MCF 10A (cell line): ENCODE measurements at places on chromosomes 2 and 18. TPM values are rescaled to one million over a fixed set of nuclear protein-coding genes. Genes with fewer than 3 reads are reported as not detected.

Gene RAB17
- 10.6 and 17.2 TPM in 2 replicates for total RNA-seq

Gene GREB1
- total RNA-seq: 1.7 and 2.3 TPM in 2 replicates

Gene OTX1
- total RNA-seq: 1.4 and 2.2 TPM in 2 replicates

Gene G6PC2
- total RNA-seq: not detected in 2 replicates

Gene KCNG2
- not detected in 2 replicates for total RNA-seq

Gene NT5DC4
- not detected in 2 replicates for total RNA-seq

DNA sequence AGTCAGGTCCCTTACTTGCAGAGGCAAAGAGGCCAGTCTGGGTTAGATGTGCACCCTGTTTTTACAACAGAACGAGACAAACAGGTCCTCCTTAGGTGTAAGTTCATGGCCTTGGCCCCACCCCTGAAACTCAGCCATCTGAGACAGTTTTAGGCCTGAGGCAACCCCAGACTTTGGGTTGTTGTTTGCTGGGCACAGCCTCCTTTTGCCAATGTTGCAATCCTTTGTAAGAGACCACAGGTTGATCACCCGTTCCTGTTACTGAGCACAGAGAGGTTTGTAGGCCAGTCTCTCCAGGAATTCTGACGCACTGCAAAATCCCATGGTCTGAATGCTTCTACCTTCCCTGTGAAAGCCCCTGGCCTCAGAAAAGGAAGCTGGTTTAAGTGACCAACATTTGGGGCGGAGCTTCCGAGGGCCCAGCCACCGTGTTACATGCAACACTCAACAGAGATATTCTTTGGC, 15.5 kb upstream of the IL1RN start:
- no peaks in the 10 kb centered on the region for H3K27me3 ChIP-seq
- H3K36me3 ChIP-seq: no peaks in the 10 kb centered on the region
- no peak for DNase-seq
- H3K4me1 ChIP-seq: no peaks in the 10 kb centered on the region

- no peak for DNase-seq
- H3K27me3 ChIP-seq: no peaks in the 10 kb centered on the region
- no peak overlapping the region for H3K27ac ChIP-seq
- peaks cover 15% of the 10 kb centered on the region for H3K4me1 ChIP-seq
- no peak overlapping the region for H3K4me3 ChIP-seq
Observed at GRCh38 chr2:221616561-221616960, 44.5 kb upstream of the EPHA4 start.

DNA sequence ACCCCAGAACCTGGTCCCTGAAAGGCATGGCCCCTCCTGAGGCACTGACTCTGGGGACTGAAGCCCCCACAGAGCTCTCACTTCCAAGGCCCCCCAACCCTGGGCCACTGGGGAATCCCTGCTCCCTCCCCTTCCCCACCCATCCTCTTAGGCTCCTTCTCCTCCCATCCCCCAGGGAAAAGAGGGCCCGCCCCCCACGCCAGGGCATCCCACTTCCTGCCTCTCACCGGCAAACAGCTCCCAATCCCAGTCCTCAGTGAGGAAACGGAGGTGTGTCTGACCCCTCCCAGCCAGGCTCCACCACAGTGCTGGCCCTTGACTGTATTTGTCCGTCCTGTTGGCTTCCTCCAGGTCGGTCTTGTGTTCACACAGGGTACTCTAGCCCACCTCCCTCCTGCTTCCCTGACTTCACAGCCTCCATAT, 35.0 kb upstream of the PTMA start:
- DNase-seq: peak; percentile 83
- H3K27me3 ChIP-seq: no peaks in the 10 kb centered on the region
- H3K36me3 ChIP-seq: no peaks in the 10 kb centered on the region
- H3K27ac ChIP-seq: peak overlapping the region; percentile 69
- H3K4me3 ChIP-seq: no peak overlapping the region

GRCh38 chr18:5527603-5528002, 16.2 kb downstream of the EPB41L3 start:
- no peak overlapping the region for H3K4me3 ChIP-seq
- no peaks in the 10 kb centered on the region for H3K27me3 ChIP-seq
- no peak overlapping the region for H3K27ac ChIP-seq
- H3K36me3 ChIP-seq: no peaks in the 10 kb centered on the region

- no peak overlapping the region for H3K27ac ChIP-seq
- H3K4me3 ChIP-seq: no peak overlapping the region
- H3K27me3 ChIP-seq: peaks cover 11% of the 10 kb centered on the region
- no peaks in the 10 kb centered on the region for H3K36me3 ChIP-seq
Observed at GRCh38 chr2:16218625-16219024, 278.3 kb downstream of the MYCN start.

DNA sequence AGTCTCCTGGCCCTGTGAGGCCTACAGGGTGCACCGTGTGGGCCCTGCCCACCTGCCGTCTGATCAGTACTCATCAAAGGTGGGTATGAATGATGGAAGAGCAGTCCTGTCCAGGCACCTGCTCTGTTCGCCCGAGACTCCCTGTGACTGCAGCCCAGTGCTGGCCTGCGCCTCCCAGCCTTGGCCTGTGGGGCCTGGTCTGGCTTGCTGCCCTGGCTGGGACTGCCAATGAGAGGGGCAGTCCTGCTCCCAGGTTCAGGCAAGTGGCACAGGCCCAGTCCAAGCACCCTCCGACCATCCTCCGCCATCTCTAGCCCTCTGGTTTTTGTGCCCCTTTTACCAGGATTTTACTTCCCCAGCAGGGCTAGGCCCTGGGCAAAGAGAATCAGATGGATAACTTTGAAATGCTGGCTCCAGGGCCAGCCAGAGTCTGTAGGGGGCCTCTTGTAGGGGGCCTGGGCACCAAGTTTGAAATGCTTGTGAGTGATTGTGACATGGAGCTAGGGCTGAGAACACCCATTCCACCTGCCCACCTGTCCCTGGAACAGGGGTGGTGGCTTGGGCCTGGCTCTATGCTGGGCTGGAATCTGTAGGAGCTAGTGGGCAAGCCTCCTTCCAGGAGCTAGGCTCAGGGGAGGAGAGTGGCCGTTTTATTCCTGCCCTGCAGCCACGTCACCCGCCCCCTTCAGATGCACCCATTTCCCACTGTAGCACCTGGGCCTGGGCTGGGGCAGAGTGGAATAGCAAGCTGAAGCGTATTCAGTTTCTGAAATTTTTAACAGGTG, 8.7 kb upstream of the HS6ST1 start:
- no peak for DNase-seq
- no peaks in the 10 kb centered on the region for H3K27me3 ChIP-seq
- H3K36me3 ChIP-seq: no peaks in the 10 kb centered on the region
- H3K27ac ChIP-seq: no peak overlapping the region
- H3K4me1 ChIP-seq: no peaks in the 10 kb centered on the region

DNA sequence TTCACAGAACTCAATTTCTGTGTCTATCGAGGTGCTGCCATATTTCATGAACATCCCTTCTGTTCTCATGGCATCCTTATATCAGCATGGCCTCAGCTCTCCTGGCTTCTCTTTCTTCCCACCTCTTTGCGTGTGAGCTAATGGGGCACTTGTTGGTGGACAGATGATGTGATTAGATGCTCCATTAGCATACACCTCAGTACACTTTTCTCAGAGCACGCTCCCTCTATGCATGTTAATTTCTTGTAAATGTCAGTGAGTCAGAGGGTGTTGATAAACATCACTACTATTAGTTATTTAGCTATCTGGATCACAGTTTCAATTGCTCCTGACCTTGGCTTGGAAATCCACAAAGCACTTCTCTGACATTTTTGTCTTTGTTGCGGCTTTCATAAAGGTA, 159.4 kb downstream of the CD8B2 start:
- H3K4me3 ChIP-seq: no peak overlapping the region
- no peak for DNase-seq
- H3K36me3 ChIP-seq: no peaks in the 10 kb centered on the region
- no peak overlapping the region for H3K27ac ChIP-seq
- H3K4me1 ChIP-seq: peaks cover 6% of the 10 kb centered on the region

GRCh38 chr2:237663517-237664110, 36.2 kb downstream of the LRRFIP1 start:
- no peak overlapping the region for H3K4me3 ChIP-seq
- no peak for DNase-seq
- no peaks in the 10 kb centered on the region for H3K36me3 ChIP-seq

DNA sequence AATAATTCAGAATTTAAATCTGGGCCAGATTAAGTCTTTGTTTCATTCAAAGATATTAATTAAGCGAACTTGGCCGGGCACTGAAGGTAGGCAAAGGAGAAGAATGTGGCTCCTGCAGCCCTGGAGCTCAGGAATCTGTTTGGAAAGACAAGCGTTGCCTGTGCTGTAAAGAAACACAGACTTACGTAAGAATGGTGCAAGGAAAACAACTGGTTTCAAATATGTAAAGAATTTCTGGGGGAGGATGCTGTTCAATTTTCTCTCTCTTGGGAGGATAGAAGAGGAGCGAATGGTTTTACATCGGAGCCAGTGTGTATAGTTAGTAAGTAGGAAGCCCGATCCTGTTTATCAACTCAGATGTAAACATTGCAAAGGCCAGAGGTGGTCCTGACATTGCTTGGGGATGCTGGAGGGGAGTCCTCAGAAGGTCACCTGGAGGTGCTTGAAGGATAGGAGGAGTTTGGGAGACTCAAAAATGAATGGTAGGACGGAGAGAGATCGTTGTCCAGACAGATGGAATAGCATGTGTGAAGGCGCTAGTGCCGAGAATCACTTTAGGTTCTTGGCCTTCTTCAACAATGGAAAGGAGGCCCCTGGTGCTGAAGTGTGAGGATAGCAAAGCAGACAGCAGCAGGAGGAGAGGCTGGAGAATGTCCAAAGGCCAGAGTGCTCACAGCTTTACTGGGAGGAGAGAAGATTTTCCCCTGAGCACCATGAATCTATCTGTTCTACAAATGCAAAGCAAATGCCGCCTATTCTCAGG, 456.1 kb downstream of the LPIN1 start:
- no peak overlapping the region for H3K4me3 ChIP-seq
- no peak overlapping the region for H3K27ac ChIP-seq
- H3K36me3 ChIP-seq: no peaks in the 10 kb centered on the region
- H3K27me3 ChIP-seq: no peaks in the 10 kb centered on the region
- H3K4me1 ChIP-seq: peaks cover 7% of the 10 kb centered on the region

DNA sequence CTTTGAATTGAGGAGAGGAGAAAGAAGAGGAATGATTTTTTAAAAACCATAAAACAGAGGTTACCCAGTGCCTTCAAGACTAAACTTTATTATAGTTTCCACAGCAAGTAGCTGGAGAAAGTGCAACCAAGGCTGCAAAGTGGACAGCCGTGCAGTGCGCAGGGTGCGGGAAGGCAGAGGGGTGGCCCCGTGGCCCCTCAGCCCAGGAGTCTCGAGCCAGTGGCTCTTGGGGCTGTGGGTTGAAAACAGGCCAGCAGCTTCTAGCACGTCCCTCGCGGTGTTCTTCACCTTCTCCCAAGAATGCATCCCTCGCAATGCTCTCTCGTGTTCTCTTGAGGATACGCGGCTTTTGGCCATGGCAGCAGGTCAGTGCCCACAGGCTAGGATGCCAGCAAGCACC, 28.5 kb upstream of the ALKAL2 start:
- H3K27ac ChIP-seq: no peak overlapping the region
- DNase-seq: no peak
- H3K4me1 ChIP-seq: no peaks in the 10 kb centered on the region
- no peaks in the 10 kb centered on the region for H3K27me3 ChIP-seq

DNA sequence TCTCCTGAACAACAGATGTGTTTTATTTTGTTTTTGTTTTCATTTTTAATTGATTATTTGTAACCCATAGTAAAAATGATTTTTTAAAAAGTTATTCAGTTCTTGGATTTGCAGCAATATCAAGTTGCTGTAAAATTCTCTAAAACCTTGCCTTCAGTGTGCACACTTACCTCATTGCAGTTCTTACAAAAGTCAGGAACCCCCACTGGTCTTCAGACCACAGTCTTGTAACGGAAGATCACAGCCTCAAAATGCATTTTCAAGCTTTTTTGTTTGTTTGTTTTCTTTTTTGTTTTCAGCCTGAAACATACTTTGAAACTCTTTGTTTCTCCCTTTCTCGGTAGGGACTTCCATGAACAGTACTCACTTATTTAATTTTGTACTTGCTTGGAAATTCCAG, 1012.8 kb upstream of the GYPC start:
- H3K4me1 ChIP-seq: peaks cover 5% of the 10 kb centered on the region
- H3K4me3 ChIP-seq: no peak overlapping the region

- H3K27ac ChIP-seq: peak overlapping the region; percentile 83
- peaks cover 18% of the 10 kb centered on the region for H3K4me1 ChIP-seq
- peak; percentile 90 for DNase-seq
Observed at GRCh38 chr2:85445316-85446295, 27.1 kb downstream of the SH2D6 start.

- H3K27me3 ChIP-seq: peaks cover 19% of the 10 kb centered on the region
- H3K36me3 ChIP-seq: no peaks in the 10 kb centered on the region
- no peaks in the 10 kb centered on the region for H3K4me1 ChIP-seq
- H3K27ac ChIP-seq: no peak overlapping the region
- no peak overlapping the region for H3K4me3 ChIP-seq
Observed at GRCh38 chr2:129347486-129348217, 631.8 kb upstream of the RAB6C start.

GRCh38 chr2:206011795-206012194, 74.2 kb downstream of the INO80D start:
- no peaks in the 10 kb centered on the region for H3K27me3 ChIP-seq
- no peak overlapping the region for H3K4me3 ChIP-seq
- DNase-seq: peak; percentile 57
- no peak overlapping the region for H3K27ac ChIP-seq
- H3K4me1 ChIP-seq: peaks cover 11% of the 10 kb centered on the region
- H3K36me3 ChIP-seq: peaks cover 65% of the 10 kb centered on the region

DNA sequence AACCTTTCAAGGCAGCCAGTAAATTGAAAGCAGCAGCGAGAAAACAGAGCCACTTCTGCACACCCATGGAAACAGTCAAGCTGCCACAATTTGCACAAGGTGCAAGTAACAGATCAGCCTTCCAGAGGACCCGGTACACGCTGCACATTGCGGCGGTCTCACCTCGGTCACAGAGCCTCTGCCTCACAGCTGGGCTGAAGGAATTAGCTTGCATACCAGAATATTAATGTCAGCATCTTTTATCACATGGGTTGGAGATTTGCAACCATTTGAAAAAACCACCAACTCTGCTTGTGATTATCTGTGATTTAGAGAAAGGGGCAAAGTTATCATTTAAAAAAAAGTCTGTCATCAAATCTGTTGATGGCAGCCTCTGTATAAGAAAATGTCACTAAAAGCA, 330.5 kb upstream of the TCF4 start:
- no peaks in the 10 kb centered on the region for H3K4me1 ChIP-seq
- no peak overlapping the region for H3K27ac ChIP-seq
- no peaks in the 10 kb centered on the region for H3K36me3 ChIP-seq
- H3K27me3 ChIP-seq: no peaks in the 10 kb centered on the region
- no peak for DNase-seq
- H3K4me3 ChIP-seq: no peak overlapping the region

- H3K36me3 ChIP-seq: no peaks in the 10 kb centered on the region
- no peak overlapping the region for H3K4me3 ChIP-seq
- no peak overlapping the region for H3K27ac ChIP-seq
Observed at GRCh38 chr18:23088310-23088709, 47.0 kb upstream of the CABLES1 start.
